ENCODE measurements at places on chromosomes 7 and 10.

- no peak for DNase-seq
Measured at GRCh38 chr10:72321248-72322029, 33.3 kb downstream of the DNAJB12 start.

DNA sequence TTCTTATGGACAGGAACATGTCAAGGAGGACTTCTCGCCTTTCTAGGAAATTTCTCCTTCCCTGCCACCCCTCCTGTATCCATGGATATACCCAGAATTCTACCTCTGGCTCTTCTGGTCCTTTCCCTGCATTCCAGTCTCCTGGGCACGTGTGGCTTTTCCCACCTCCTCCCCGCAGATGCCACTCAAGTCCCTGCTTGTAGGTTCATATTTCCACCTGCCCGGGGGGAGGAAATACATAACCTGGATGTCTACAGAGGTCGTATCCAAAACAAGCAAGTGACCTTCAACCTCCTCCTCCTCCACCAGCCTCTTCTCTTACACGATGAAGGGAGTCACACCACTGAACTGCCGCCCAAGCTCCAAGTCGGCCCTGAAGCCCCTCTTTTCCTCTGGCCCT is 20.7 kb downstream of the FGFR2 start:
- no peak for DNase-seq

- DNase-seq = peak; percentile 41
Measured at GRCh38 chr10:22259280-22259679, 41.5 kb upstream of the EBLN1 start.

- DNase-seq = no peak
Measured at GRCh38 chr10:96972264-96972663, 140.2 kb downstream of the LCOR start.

- DNase-seq = no peak
Measured at GRCh38 chr7:485188-486081, 34.2 kb downstream of the PDGFA start.

GRCh38 chr10:132443605-132443982 is 46.6 kb downstream of the PWWP2B start:
- DNase-seq = peak; percentile 42
